ENCODE measurements at places on chromosomes 5 and 9. TPM values are rescaled to one million over a fixed set of nuclear protein-coding genes. Genes with fewer than 3 reads are reported as not detected.

Gene TPM2
- 294 TPM for total RNA-seq

Gene LURAP1L
- total RNA-seq, result 32.7 TPM

Gene OR13C9
- total RNA-seq, result not detected

GRCh38 chr5:14244721-14245120 is 101.6 kb downstream of the TRIO start:
- DNase-seq, result no peak

- DNase-seq, result no peak
These were observed 284.1 kb downstream of the ELAVL2 start for GRCh38 chr9:23541976-23542375.

- no peak for DNase-seq
These were observed 1.4 kb downstream of the ZFR start for GRCh38 chr5:32443145-32443540.

GRCh38 chr9:70557661-70558369 is 143.4 kb upstream of the KLF9 start:
- no peak for DNase-seq

DNA sequence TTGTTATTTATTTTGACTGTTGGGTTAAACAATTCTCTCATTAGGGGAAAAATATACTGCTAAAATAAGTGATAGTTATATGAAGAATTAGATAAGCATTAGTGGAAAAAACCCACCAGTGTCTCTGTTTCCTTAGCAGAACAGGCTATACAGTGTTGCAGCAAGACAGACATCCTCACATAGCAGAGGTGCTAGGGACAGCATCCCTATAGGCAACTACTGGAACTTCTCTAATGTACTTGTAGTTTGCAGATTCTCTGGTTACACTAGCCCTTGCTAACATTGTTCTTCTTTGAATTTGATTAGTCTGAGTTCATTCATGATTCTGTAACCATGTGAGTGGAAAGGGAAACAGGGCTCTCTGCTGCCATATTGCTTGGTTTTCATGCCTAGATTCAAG is 661.8 kb upstream of the RGMB start:
- DNase-seq, result no peak

- DNase-seq, result no peak
These were observed 57.6 kb upstream of the GRHPR start for GRCh38 chr9:37364751-37365360.

- no peak for DNase-seq
These were observed 9.4 kb downstream of the STARD4 start for GRCh38 chr5:111502956-111503355.

GRCh38 chr9:89591274-89592212 is 13.3 kb upstream of the GADD45G start:
- DNase-seq, result no peak

GRCh38 chr9:74357577-74357976 is 139.6 kb upstream of the RORB start:
- DNase-seq, result no peak

DNA sequence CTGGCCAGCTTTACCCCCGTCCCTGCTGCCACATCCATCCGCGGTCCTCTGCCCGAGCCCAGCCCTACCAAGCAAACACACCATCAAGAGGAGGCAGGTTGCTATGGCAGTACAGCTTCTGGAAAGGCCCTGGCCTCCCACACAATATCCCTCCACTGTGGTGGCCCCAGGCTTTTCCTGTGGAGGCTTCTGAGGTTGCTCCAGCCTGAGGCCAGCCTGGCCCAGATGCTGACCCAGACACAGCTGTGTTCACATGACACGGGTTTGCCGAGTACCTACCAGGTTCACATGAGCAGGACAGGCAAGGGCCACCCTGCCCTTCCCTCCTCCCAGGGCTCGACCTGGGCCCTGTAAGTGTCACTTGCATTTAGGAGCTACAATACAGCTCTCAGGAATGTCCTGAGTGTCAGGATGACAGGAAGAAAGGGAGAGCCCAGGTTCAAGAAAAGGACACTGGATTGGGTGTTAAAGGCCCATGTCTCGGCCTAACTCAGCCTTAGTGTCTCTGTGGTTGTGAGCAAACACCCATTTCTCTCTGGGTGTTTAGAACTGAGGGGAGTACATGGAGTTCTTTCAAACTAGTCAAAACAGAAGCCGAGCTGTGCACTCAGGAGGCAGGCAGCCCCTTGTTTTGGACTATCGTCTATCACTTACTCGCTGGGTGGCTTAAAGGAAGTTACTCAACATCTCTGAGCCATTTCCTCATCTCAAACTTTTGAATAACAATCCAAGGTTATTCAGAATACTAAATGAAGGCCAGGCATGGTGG is 40.2 kb downstream of the NAIF1 start:
- no peak for DNase-seq

DNA sequence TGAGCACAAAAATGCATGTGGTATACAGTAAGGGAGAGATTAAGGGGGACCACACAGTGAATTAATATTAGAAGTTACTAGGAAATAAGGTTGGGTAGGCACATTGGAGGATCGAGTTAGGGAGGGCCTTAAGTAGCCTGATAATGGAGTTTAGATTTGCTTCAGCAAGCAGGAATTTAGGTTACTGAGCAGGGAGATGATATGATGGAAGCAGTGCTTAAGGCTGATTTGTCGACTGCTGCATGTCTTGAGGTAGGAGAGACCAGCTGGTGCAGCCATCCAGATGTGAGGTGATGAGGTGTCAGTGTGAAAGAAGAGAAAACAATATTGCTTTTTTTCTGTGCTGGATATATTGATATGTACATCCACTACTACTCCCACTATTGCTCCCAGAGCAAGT is 55.2 kb upstream of the ACTBL2 start:
- DNase-seq, result no peak

DNA sequence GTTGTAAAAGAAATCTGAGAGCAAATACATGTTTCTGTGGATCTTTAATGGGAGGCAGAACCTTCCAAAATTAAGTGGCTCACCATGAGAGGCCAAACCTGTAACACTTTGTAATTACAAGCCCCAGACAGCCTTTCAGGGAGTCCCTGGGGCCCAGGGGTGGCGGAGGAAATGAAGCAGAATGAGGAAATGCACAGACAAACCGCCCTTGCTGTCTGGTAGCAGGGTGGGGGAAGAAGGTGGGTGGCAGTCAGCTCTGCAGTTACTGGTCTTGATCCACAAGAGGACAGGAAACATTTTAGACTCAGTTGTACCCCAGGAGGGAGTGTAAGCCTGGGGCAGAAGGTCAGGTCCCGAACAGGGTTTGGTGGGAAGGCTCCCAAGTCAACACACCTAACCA is 6.5 kb downstream of the ARL14EPL start:
- DNase-seq, result no peak

GRCh38 chr5:15539951-15540350 is 40.0 kb downstream of the FBXL7 start:
- DNase-seq, result no peak

Data from mesothelial cell of epicardium (in vitro differentiated cells).